NCI-H2081 treated with DMSO at 0.1 percent for 48 hours (cell line): ENCODE measurements at places on chromosomes 2 and 18.

DNA sequence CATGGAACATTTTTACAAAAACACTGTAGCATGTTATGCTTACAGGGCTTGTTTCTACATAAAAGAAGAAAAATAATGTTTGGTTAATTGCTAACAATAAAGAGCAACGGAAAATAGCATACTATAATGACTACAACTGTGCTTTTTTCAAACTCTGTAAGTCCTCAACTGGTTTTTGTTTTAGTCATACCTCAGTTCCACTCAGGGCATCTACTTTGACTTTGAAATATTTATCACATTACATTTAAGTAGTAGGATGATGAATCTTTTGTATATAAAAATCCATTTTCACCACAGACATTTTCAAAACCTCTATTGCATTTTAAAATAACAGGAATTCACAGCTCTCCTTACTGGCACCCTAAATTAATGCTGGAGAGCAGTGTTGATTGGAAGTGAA lies 8.3 kb downstream of the SATB2 start:
- DNase-seq, result no peak

- no peak for DNase-seq
These were observed 12.6 kb downstream of the CRACDL start for GRCh38 chr2:98923244-98923940.

GRCh38 chr18:7567474-7568425 lies 634 bp downstream of the PTPRM start:
- DNase-seq, result no peak

GRCh38 chr2:175726223-175726622 lies 275.8 kb downstream of the LNPK start:
- DNase-seq, result no peak

GRCh38 chr2:15517793-15518192 lies 43.3 kb downstream of the NBAS start:
- no peak for DNase-seq

- no peak for DNase-seq
These were observed 26.7 kb upstream of the SMIM21 start for GRCh38 chr18:75454022-75454795.

GRCh38 chr2:226953206-226953605 lies 117.4 kb downstream of the RHBDD1 start:
- DNase-seq, result no peak

- DNase-seq, result no peak
These were observed 417.9 kb downstream of the PID1 start for GRCh38 chr2:228853151-228853550.

DNA sequence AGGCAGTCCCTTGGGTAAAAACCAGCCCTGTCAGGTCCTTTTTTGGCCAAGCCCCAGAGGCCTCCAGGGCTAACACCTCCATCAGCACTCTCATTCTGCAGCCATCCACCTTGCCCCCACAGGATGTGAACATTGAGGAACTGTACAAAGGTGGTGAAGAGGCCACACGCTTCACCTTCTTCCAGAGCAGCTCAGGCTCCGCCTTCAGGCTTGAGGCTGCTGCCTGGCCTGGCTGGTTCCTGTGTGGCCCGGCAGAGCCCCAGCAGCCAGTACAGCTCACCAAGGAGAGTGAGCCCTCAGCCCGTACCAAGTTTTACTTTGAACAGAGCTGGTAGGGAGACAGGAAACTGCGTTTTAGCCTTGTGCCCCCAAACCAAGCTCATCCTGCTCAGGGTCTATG lies 7.3 kb downstream of the IL1F10 start:
- DNase-seq, result no peak

DNA sequence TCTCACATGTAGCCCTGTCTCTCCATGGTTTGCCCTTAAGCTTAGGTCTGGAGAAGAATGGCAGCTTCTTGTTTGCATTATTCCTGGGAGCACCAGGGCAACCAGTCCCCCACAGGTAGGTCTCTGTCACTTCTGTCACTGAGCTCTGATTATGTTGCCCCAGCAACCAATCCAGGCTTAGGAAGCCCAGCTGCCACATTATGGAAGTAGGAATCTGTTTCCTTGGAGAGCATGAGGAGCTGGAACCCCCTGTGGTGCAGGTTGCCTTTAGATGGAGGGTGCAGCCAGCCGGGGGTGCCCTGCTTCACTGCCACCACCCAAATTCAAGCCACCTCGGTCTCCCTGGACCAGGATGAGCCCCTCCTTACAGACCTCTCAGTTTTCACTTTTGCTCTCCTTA lies 4.8 kb downstream of the RESP18 start:
- DNase-seq, result no peak

GRCh38 chr2:70104231-70105111 lies 17.2 kb downstream of the PCBP1 start:
- no peak for DNase-seq

- DNase-seq, result no peak
These were observed 309.0 kb upstream of the GULP1 start for GRCh38 chr2:187982668-187983067.

GRCh38 chr2:217325251-217325650 lies 465.4 kb upstream of the TNP1 start:
- no peak for DNase-seq

GRCh38 chr18:56321470-56321869 lies 316.9 kb downstream of the TXNL1 start:
- no peak for DNase-seq

DNA sequence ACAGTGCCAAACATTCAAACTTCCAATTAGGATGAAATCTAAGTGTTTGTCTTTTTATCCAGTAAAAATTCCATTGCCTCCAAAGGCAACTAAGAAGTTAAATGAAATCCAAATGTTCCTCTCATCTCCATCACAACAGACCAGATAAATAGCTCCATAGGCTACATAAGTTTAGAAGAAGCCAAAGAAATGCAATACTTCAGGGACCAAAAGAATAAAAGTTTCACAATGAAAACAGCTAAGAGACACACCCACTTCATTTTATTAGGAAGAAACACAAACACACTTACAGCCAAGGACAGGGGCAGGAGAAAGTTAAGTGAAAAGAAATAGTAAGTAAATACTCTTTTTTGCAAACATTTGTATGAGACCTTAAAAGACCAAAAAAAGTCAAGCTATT lies 88.5 kb upstream of the CCDC150 start:
- DNase-seq, result no peak

DNA sequence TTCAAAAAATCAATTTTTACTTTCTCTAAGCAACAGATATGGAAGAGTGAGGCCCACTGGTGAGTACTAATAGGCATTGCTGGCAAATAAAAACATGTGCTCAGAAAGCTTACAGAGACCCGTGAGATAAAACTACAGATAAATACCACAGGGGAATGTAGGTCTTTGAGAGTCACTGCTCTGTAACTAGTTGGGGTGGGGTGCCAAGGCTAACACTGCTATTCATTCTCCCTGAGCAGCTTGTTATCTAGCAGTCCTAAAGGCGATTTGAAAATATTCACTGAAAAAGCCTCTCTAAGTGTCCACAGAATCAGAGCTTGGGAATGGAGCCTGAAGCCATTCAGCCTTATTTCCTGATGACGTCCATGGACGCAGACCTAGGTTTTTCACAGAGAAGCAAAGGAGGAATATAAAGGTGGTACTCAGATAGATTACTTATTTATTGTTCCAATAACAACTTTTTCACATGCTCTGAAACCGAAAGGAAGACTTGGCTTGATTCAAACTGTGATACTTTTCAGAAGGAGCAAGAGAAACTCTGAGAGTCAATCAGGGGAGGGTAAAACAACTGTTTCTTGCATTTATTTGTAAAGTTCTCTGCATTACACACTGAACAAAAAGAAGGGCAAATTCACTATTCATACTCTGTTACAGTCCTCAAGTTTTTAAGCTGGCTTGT lies 188.4 kb downstream of the PPP1R1C start:
- DNase-seq, result no peak

DNA sequence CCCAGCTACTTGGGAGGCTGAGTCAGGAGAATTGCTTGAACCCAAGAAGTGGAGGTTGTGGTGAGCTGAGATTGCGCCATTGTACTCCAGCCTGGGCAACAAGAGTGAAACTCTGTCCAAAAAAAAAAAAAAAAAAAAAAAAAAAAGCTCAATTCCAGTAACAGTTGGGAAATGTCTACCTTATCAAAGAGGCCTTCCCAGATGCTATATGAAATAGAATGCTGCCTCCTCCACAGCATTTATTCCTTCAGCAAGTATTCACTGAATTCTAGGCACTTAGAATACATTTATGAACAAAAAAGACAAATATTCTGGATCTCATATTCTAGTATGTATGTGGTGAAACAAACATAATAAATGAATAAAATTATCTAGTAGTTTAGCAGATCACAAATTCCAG lies 12.8 kb upstream of the CDK5R2 start:
- DNase-seq, result no peak

GRCh38 chr2:24049485-24050021 lies at the start of gene FKBP1B:
Gene FKBP1B, plus strand, starts transcription at chr2:24049741. Its CDS starts 109 bp downstream, at chr2:24049850.
- DNase-seq, result no peak

DNA sequence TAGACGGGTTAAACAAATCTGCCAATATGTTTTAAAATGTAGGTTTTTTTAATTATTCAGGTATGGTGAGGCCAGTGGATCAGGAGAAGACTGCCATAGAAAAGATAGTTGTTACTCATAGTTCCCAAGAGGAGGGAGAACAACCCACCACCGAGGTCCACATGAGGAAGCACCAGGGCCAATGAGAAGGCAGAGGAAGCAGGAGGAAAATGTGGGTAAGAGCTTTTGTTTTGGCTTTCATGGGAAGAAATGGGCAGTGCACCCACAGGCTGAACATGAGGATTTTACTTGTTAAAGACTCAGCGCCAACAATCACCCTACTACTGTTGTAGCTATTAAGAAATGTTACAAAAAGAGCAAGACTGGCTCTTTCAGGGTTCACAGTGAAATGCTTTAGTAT lies 191.8 kb upstream of the HNMT start:
- DNase-seq, result no peak

DNA sequence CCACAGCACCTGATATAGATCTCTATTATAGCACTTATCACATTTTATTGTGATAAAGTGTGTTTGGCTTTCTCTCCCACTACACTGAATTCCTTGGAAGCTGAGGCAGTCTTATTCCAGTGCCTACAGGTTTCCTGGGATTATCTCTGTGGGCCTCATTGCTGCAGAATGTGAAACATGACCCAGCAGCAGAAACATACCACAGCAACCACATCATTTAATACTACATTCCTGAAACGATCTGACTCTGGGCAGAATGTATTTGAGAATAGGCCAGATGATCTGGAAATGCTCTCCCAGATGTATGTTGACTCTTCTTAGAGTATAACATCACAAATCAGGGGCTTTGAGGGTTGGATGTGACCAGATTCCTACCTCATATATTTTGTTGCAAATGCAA lies 323.5 kb upstream of the TANK start:
- DNase-seq, result no peak

- no peak for DNase-seq
These were observed 3.8 kb downstream of the SLC66A3 start for GRCh38 chr2:11158916-11159573.

DNA sequence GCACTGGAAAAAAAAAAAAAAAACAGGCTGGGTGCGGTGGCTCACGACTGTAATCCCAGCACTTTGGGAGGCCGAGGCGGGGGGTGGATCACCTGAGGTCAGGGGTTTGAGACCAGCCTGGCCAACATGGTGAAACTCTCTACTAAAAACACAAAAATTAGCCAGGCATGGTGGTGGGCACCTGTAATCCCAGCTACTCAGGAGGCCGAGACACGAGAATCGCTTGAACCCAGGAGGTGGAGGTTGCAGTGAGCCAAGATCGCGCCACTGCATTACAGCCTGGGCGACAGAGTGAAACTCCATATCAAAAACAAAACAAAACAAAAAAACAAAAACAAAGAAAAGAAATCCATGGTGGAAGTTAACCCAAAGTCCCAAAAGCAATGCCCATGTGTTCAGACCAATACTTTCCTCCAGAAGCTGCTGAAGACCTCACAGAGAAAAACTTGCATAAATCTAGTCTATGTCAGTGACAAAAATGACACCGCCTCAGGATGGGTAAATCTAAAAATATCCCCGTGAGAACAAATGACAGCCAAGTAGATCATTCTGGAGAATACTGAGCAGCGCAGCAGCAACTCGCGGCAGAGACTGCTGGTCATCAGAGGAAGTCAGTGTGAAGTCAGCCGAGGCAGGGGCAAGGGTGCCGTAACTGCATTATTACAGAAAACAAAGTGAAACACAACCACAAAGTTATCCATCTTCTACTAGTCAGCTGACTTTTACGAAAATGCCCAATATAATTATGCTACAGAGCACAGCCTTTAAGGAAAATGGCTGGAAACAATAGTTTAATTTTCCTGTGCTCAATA lies 41.0 kb downstream of the LPIN2 start:
- DNase-seq, result no peak

- no peak for DNase-seq
These were observed 44.0 kb downstream of the CYP26B1 start for GRCh38 chr2:72103690-72104089.

GRCh38 chr2:43004879-43005244 lies 212.5 kb upstream of the HAAO start:
- DNase-seq, result no peak

GRCh38 chr2:64036034-64036705 lies 16.9 kb upstream of the VPS54 start:
- no peak for DNase-seq

DNA sequence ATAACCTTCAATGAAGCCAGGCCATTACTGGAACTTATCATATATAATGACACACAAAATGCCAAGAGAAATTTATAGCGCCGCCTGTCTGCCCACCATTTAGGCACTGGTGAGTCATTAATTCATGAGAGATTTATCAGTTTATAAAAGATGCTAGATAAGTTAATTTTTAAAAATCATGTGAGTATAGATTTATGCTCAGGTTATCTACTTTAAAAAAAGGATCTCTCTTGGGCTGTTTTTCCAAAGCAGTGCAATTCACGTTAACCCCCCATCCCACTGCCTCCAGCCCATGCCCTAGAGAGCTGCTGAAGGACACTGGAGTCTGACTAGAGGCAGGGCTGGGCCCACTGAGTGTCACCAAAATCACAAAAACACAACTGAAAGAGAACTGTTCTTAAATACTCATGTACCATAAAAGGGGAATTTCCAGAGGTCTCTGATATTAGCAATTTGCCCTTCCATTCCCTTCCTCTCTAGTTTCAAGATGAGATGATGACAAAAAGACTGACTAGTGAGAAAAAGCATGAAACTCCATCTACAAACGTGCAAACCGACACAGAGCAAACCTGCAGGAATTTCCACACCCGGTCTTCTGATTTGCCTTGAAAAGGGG lies 160.8 kb downstream of the BCL2 start:
- no peak for DNase-seq
